Cerebellar cortex (tissue), 1 donor: ENCODE measurements at places on chromosomes 7 and 10.
A peak's percentile ranks its signal among the peaks of the same experiment; 100 is the strongest.

- peak; percentile 62 for DNase-seq
Measured at GRCh38 chr7:55254596-55255495, 110.3 kb upstream of the LANCL2 start.

DNA sequence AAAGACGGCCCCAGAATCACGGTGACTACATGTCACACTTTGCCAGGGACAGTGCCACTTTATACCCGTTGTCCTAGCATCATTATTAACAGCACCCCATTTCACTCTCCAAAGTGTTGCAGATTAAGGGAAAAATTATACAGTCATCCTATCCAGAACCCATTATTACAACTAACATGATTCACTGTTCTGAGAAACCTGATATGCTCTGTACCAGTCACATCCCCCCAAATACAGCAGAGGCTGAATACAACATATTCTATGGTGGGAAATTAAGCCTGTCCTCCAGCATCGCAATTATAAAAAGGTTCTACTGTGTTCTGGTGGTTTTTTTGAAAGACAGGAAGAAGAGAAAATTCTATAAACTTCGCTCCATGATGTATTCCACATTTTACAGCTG, 162.1 kb downstream of the JAZF1 start:
- no peak for DNase-seq

DNA sequence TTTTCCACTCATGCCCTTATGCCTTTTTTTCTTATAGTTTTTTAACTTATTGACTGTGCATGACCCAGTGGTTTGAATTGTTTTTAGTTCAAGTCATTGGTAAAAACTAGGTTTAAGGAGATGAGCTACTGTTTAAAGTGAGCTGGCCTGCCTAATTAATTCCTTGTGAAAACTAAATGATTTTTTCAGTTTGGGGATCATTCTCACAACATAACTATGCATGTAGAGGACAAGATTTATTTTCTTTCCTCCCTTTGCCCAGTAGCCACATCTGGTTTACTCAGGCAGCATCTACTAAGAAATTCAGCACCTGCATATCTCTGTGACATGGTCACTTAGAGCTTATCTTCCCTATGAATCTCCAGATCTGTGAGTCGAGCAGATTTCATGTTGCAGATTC, 1.7 kb downstream of the ADO start:
- no peak for DNase-seq

DNA sequence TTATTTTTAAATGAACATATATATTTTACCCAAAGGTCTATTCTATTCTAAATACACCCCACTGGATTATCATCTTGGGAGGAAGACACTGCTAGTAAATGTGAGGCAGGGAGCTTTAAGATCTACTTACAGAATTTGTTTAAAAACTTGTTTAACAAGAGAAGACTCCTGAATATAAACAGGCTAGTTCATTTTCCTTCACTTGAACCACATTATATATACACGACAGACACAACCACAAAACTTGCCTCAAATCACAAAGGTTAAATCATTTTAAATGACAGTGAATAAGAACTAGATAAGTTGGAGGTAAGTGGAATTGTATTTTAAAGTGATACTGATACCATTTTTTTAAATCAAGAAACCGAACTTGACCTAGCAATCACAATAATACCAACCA, 109.2 kb downstream of the ATE1 start:
- no peak for DNase-seq
